ENCODE measurements at places on chromosomes 2 and 18.

- peak; percentile 80 for DNase-seq
Observed at GRCh38 chr18:47983946-47984345, 53.5 kb upstream of the SMAD2 start.

GRCh38 chr2:236973343-236973980 lies 112.2 kb upstream of the COPS8 start:
- DNase-seq: peak; percentile 8

DNA sequence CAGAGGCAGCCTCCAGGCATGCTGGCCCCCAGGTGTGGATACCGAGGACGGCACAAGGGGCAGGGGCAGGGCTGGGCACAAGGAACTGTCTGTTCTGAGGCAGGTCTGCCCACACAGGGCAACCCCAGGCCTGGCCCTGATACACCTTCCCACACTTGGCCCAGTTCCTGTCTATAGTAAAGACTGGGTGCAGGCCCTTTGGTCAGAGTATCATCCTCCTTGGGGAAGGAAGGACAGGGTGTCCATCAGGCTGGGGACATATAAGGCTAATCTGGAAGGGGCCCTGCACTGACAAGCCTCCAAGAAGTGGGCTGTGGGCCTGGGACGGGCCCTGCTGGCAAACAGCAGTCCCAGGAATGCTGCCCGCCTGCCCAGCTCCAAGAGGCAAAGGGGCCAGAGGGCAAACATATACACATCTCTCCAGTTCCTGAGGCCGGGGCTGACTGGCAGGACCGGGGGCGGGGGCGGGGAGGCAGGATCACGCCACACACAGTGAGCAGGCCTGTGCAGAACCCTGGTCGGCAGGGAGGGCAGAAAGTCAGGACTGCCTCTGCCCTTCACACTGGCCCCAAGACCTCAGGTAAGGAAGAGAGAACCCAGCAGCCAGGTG lies 18.9 kb downstream of the SDC1 start:
- DNase-seq: no peak

DNA sequence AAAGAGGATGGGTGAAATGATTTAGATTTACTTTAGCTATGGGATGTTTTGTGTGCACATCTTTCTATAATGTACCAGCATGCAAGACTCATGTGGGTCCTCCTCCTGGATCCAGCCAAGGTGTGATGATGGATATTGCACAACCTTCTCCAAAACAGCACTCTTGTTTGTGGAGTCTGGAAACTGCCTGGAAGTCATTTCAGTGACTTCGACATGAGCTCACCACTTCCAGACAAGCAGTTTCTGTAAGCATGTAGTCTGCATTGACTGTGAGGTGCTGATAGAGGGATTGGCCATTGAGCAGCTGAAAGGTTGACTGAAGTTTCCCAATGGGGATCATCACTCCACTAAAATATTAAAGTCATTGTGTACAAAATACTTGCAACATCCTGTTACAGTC lies 154.0 kb downstream of the TRIB2 start:
- no peak for DNase-seq

- no peak for DNase-seq
Observed at GRCh38 chr2:12720278-12720620, 3.5 kb downstream of the TRIB2 start.

- no peak for DNase-seq
Observed at GRCh38 chr18:25077038-25077943, 274.7 kb downstream of the ZNF521 start.

DNA sequence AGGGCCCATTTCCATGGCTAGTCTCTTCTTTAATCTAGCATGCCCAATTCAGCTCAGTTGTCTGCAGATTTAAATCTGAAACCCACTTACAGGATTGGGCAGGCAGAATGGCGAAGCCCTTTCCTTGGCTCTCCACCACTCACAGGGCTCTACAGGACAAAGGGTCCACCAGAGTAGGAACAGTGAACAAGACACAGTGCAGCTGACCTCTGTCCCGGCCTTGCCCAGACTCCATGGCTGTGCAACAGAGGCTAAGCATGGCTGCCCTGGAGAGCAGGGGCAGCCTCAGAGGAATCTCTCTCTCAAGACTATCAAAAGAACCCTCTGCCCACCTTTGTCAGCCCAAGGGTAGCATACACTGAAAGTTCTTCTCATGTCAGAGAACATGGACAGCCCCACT lies 9.7 kb upstream of the ATP6V1B1 start:
- no peak for DNase-seq
